ENCODE measurements at places on chromosomes 12 and 14.

DNA sequence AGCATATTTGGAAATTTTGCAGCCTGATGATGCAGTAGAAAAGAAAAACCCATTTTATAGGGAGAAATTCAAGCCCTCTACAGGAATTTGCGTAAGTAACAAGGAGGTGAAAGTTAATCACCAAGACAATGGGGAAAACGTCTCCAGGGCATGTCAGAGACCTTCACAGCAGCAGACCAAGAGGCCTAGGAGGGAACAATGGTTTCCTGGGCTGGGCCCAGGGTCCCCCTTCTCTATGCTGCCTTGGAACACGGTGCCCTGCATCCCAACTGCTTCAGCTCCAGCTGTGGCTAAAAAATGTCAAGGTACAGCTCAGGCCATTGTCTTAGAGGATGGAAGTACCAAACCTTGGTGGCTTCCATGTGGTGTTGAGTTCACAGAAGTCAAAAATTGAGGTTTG is 6.5 kb upstream of the KRT6C start:
- DNase-seq: no peak

DNA sequence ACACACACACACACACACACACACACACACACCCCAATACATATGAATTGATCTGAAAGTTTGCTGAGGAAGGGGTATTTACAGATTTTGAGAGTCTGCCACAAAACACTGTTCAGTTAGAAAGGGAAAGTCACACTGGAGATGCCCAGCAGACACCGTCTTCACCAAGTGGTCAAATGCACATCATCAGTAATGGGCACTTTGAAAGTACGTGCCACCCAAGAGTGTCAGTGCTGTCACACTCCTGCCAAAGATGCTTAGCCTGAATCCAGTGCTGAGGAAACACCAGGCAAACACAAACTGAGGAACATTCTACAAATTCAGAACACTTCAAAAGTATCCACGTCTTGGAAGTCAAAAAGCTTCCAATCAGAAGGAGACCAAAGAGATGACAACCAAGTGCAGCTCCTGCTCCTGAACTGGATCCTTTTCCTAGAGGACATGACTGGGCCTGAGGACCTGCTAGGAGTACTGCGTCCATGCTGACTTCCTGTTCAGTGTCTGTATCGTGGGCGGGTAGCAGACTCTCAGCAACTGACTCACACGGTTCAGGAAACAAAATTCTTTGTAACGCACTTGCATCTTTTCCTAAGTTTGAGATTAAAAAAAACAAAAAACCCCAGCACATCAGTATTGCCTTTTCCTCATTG is 18.6 kb downstream of the PSMC1 start:
- peak; percentile 61 for DNase-seq

DNA sequence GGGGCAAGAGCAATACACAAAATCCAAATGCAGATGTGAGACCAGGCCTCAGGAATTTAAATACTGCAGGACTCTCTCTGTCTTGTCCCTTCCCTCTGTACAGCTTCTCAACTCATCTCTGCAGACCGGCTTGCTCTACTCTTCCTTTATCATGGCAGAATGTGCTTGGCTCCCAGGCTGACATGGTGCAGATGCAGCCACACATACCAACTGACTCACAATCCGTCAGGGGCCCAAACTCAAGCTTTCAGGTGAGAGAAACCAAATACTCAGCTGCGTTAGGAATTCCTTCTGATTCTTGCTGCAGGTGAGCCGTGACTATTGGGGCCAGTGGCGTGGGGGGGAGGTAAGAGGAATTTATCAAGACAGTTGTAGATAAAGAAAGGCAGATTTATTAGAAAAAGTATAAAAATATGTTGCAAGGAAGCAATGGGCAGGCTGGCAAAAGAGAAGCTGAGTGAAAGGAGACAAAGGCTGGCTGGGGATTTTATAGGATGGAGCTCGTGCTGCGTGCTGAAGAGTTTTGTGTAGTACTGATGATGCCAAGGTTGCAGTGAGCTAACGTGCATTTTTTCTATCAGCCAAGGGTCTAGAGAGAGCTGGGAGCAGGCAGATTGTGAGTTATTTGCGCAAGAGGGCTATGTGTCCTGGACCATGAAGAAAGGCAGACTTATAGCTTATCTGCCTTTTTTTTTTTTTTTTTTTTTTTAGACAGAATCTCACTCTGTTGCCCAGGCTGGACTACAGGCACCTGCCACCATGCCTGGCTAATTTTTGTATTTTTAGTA is 5.0 kb upstream of the LGALS3 start:
- no peak for DNase-seq

DNA sequence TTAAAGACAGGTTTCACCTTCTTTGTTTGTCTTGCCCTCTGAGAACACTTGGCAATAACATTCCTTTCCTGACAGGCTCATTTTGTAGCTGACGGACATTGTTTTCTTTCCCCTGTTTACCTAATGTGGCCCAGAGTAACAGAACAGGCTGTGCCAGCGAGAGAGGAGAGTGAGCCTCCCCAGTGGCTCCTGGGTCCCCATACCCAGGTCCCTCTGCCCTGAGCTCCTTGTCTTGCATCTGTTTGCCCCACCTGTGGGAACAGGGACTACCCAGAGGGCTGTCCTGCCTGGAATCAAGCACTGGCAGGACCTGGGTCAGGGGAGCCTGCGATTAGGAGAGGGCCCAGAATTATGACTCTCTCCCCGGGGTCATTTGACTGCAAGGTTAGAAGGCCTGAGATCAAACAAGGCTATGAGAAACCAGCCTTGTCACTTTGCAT is 222.9 kb downstream of the ZFP36L1 start:
- no peak for DNase-seq
